CD4-positive, alpha-beta T cell treated with Interleukin-17A for 4 hours (primary cell): ENCODE measurements at places on chromosomes 12 and 14.

- DNase-seq, result no peak
These were observed 368.7 kb upstream of the PRICKLE1 start for GRCh38 chr12:42958291-42958674.

DNA sequence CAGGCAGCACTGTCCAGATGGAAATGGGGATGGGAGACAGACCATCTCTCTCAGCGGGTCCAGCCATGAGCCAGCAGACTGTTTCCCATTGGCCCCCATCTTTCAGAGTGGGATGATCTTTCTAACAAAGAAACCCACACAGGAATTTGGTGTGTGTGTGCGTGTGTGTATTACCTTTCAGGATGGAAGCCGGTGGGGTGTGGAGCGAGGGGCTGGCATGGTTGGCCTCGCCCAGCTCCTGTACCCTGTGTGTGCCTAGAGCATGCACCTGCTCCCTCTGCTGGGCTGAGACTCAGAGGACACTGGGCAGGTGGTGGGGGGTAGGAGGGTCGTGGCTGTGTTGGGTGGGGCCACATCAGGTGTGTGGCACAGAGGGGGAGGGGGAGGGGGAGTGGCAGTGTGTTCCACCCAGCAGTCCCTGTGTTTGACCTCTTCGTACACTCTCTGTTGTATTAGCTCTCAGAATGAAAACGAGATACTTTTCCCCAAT, 33.0 kb upstream of the TSPAN9 start:
- no peak for DNase-seq

GRCh38 chr12:58341791-58342190, 400.4 kb downstream of the ATP23 start:
- DNase-seq, result no peak

DNA sequence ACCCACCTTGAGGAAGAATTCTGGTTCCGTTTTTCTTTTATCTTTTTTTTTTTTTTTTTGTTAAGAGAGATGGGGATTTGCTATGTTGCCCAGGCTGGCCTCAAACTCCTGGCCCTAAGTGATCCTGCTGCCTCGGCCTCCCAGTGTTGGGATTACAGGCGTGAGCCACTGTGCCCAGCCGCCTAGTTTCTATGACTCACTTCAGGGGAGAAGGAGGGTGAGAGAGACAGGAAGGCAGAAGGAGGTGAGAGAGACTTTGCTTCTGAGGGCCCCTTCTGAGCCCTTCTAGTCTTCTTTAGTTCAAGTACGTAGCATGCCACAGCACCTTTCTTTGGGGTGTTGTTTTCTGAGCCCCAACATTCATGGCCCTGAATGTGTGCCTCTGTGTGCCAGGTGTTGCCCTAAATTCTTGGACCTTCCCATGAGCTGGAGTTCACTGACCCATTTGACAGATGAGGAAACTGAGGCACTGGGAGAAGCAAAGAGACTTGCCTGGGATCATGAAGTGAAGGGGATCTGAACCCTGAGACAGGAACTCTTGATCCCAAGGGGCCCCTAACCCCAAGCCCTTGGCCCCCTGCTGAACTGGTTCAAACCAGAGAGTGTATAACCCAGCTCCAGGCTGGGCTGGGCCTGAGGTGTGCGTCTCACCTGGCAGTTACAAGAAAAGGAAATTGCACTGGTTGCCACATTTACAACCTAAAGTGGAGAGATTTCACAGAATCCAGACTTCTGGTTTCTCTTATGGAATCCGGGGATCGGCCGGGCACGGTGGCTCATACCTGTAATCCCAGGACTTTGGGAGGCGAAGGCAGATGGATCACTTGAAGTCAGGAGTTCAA, 20.8 kb downstream of the SH2B3 start:
- peak; percentile 59 for DNase-seq

DNA sequence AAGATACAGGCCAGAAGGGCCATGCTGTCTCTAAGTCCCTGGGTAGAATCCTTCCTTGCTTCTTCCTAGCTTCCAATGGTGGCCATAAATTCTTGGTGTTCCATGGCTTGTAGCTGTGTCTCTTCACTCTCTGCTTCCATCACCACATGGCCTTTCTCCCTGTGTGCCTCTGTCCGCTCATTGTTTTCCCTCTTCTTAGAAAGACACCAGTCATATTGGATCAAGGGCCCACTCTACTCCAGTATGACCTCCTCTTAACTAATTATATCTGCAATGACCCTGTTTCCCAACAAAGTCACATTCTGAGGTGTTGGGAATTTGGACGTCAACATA, 7.6 kb upstream of the MAP1LC3B2 start:
- DNase-seq, result no peak

DNA sequence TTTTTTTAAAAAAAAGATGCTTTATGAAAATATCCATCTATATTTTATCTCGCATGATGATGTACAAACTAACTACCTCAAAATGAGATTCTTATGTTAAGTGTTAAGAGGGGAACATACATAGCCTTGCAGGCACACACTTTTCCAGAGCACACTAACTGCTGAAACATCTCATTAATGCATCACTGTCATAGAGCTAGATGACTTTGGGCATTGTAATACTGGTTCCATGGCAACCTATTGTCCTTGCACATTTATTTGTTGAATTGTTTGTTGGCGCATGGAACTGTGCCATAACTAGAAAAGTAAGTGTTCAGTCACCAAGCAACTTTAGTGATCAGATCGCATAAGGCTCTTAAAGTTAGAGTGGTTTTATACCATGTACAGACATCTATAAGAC, 348.3 kb downstream of the GALC start:
- no peak for DNase-seq

DNA sequence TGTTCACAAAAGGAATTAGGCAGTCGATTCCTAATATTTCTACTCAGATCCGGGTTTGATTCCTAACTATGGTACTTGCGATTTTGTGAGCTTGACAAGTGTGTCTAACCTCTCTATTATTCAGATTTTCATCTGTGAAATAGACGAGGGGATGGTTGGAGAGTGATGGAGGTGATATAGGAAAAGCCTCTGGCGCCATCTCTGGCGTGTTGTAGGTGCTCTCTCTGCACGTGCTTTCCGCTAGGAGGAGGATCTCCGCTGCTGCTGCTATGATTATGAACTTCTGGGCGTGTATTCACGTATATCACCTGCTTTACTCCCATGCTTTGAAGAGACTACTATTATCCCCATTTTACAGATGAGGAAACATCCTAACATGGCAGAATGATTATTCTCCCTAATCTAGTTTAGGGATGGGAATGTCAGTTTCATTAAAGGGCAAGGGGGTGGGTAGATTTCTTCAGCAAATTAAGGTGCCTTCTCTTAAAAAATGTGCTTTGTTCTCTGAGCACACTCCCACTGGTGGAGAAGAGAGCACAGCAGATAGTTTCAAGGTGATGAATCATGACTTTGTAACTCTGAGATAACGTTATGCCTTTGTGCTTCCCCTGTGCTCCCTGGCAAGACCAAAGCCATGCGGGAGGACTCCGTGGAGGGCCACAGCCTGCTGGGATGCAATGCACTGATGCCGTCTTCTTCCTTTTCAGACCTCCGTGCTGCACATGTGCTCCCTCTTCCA, 97.1 kb downstream of the PRIMA1 start:
- no peak for DNase-seq

DNA sequence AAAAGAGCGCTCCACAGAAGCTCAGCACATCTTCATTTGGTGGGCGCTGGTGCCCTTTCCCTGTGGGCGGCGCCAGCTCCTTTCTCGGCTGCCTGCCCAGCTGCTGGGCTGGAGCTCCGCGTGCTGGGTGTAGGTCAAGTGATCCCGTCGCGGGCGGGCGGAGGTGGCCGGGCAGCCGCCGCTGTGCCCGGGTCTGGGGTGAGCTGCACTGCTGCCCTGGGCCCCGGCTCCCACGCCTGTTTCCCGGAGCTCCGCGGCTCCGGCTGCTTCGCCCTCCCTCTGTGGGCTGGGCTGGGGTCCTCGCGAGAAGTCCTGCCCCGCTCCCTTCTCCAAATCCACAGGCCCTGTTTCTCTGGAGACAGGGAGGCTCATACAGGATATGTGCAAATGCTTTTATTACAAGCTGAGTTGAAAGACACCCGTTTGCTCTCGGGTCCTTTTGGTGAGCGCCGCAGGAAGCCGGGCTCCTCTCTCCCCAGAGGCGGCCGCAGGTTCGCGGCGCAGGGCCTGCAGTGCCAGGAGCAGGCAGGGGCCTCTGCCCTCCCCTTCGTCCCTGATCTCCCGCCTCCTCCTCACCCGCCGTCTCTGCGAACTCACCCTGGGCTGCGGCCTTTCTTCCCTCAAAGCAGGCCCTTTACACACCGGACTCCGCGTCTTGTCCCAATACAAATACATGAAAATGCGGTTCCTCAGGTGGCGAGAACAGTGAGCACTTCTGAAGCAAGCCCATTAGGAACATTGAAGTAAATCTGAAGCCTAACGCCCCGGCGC, 67.8 kb upstream of the CAPRIN2 start:
- DNase-seq, result peak; percentile 43

GRCh38 chr14:37709419-37710195, 114.2 kb downstream of the TTC6 start:
- DNase-seq, result no peak

DNA sequence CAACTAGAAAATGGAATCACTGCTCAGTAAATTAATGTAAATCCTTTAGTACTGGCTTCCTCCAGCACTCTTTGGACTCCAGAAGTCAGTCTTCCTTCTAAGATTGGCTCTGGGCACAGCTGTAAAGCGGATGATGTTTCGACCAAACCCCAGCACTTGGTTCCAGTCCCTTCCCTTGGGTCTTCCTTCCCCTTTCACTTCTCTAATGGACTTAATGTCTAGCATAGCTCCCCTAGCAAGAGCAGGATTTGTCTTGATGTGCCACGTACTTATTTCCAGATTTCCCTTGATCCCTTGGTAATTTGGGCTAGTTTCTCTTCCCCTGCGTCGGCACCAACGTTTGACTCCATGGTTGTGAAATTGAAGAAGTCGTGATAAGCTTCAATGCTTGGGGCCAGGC, 28.3 kb downstream of the C12orf75 start:
- DNase-seq, result no peak

GRCh38 chr14:83301791-83302190, 1768.1 kb upstream of the SEL1L start:
- DNase-seq, result no peak

DNA sequence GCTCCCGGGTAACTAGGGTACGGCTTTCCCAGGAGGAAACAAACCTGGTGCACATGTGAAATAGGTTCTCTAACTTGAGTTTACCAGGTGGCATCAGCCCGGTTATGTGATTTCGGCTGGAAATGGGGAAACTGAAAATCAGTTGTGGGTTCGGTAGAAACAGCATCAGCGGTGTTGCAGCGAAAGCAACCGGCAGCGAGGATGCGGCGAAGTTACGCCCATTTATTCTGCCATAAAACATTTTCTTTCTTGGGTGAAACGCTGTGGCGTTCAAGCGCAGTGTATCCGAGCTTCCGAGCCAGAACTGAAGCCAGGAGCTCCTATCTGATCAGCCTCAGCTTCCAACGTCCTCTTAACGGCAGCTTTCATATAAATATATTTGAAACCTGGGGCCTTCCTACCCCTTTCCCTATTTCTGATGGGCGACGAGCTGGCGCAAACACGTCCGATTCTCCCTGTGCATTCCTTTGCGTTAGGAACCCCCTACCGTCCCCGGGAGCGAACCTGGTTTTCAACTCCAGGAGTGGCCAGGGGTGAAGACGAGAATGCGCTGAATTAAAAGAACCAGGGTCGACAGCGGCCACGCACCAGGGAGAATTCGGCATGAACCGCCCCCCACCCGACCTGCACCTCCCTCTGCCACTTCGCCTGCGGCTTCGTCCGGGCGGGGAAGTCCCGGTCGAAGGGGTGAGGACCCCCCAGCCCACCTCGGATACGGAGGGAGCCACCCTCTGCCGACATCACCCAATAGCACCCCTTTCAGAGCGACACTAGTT, 1.6 kb downstream of the DPF3 start:
- peak; percentile 45 for DNase-seq

GRCh38 chr14:56666294-56666693, 86.7 kb downstream of the TMEM260 start:
- no peak for DNase-seq

DNA sequence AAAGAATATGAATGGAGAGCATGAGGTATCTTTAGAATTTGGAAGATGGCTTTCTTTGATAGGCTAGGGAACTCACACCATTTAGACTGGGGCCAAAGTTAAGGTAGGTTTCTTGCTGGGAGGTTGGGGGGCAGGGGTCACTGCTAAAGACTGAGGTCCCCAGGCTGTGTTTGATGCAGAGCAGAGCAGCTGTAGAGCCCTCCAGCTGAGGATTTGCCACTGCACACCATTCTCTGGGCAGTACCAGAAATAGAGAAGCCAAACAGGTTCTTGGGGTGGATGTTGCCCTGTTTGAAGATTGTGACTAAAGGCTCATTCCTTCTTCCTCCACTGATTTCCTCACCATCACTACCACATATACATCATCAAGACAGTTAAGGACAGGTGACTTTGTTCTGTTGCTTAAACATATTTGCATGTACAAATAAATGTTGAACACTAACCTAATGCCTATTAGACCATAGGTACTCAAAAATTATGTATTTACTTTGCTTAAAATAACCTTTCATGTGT, 7.9 kb downstream of the NTF3 start:
- no peak for DNase-seq
